Activated naive CD4-positive, alpha-beta T cell treated with anti-CD3 and anti-CD28 coated beads, Interleukin-2, amount 10 ng/mL, durations not matched to agents 5 hours and 36 hours (primary cell): ENCODE measurements at places on chromosomes 4 and X. TPM values are rescaled to one million over a fixed set of nuclear protein-coding genes. Genes with fewer than 3 reads are reported as not detected.

Gene G3BP2
- total RNA-seq = 159 TPM

Gene FAT4
- not detected for total RNA-seq

Gene CNKSR2
- 8.5 TPM for total RNA-seq

Gene SLC10A4
- total RNA-seq = not detected

Gene GJB1
- total RNA-seq = not detected

Gene GNL3L
- total RNA-seq = 45.8 TPM

Gene S100P
- 9.9 TPM for total RNA-seq

Gene SPIN4
- total RNA-seq = 7.7 TPM

Gene ZMYM3
- 28.3 TPM for total RNA-seq

Gene C4orf50
- total RNA-seq = 0.13 TPM

Gene CXCL3
- total RNA-seq = not detected

Gene SPANXC
- not detected for total RNA-seq

Gene RENBP
- 28.6 TPM for total RNA-seq

Gene LDB2
- not detected for total RNA-seq

Gene ALAS2
- total RNA-seq = not detected

Gene RPL39
- 2,741 TPM for total RNA-seq

Gene MAD2L1
- total RNA-seq = 45.3 TPM

Gene GLOD5
- total RNA-seq = not detected

Gene SHROOM2
- not detected for total RNA-seq

Gene TNMD
- total RNA-seq = not detected

Gene UGT2B15
- not detected for total RNA-seq

Gene TMSB15A
- total RNA-seq = 0.84 TPM

Gene CPZ
- total RNA-seq = 0.75 TPM

Gene LCORL
- total RNA-seq = 11.4 TPM

Gene XK
- total RNA-seq = not detected

Gene GK2
- total RNA-seq = not detected

Gene ESX1
- total RNA-seq = not detected

Gene USP51
- total RNA-seq = 1.5 TPM

Gene TBX22
- not detected for total RNA-seq

Gene ADGRG2
- total RNA-seq = not detected

Gene BMP3
- not detected for total RNA-seq

Gene TIGD4
- total RNA-seq = 0.14 TPM

Gene PLP1
- not detected for total RNA-seq

Gene GC
- total RNA-seq = not detected

Gene IQCM
- total RNA-seq = not detected

Gene IBSP
- not detected for total RNA-seq

Gene MFAP3L
- total RNA-seq = not detected

Gene NEUROG2
- total RNA-seq = not detected

Gene SEPSECS
- 14.8 TPM for total RNA-seq

Gene L1CAM
- total RNA-seq = 0.55 TPM
